ENCODE measurements at places on chromosomes 6 and 20. TPM values are rescaled to one million over a fixed set of nuclear protein-coding genes. Genes with fewer than 3 reads are reported as not detected.

TMEM239 gene
- polyA plus RNA-seq: not detected

C6orf15 gene
- polyA plus RNA-seq: 0.78 TPM

IL17F gene
- not detected for polyA plus RNA-seq

CASS4 gene
- 0.01 TPM for polyA plus RNA-seq

ZNF76 gene
- 9.2 TPM for polyA plus RNA-seq

CPNE5 gene
- not detected for polyA plus RNA-seq

TMC2 gene
- polyA plus RNA-seq: not detected

OPRL1 gene
- 0.14 TPM for polyA plus RNA-seq

HAO1 gene
- polyA plus RNA-seq: not detected

KCNQ5 gene
- 1.3 TPM for polyA plus RNA-seq

TINAG gene
- polyA plus RNA-seq: not detected

DCDC2 gene
- polyA plus RNA-seq: 0.23 TPM

CCM2L gene
- polyA plus RNA-seq: not detected

RGS17 gene
- polyA plus RNA-seq: 0.06 TPM

C6orf163 gene
- polyA plus RNA-seq: 0.54 TPM

- DNase-seq: no peak
These were observed 1.4 kb upstream of the FAM83C start for GRCh38 chr20:35293303-35294292.

DNA sequence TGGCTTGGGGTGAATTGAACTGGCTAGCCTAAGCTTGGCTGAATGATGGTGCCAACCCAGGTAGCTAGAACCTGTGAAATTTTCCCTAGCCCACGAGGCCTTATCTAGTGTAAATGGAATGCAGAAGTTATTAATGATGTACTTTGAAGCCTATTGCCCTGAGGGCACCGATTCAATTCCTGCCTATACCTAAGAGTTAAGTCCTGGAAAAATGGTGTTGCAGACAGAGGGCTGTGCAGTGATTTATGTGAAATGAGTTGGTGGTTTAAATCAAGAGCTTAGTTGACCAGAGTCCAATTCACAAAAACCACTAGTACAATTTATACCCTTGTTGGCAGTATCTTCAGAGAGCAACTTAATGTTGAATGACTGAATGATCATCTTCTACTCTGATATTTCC, 373.8 kb upstream of the JAG1 start:
- peak; percentile 98 for DNase-seq

- DNase-seq: no peak
These were observed 35.3 kb downstream of the CD24 start for GRCh38 chr6:106939208-106939607.

GRCh38 chr6:43742285-43742684, 27.7 kb upstream of the VEGFA start:
- DNase-seq: no peak

DNA sequence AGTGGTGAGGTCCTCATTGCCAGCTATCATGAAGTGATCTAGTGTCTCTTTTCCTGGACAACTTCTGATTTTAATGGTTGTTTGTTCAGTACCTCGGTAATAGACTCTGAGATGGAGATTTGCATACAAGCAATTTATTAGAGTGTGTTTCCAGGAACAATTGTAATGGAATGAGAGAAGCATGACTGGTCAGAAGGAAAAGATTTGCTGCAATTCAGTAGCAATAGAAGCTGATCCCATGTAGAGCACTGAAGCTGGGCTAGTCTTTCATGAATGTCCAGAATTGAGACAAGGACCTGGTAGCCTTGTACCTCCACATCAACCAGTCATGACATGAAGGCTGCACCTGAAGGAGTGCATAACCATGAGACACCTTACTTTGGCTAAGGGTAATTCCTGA, 526.5 kb downstream of the NKAIN2 start:
- no peak for DNase-seq

GRCh38 chr6:136528477-136528876, 21.7 kb downstream of the MAP7 start:
- DNase-seq: no peak

DNA sequence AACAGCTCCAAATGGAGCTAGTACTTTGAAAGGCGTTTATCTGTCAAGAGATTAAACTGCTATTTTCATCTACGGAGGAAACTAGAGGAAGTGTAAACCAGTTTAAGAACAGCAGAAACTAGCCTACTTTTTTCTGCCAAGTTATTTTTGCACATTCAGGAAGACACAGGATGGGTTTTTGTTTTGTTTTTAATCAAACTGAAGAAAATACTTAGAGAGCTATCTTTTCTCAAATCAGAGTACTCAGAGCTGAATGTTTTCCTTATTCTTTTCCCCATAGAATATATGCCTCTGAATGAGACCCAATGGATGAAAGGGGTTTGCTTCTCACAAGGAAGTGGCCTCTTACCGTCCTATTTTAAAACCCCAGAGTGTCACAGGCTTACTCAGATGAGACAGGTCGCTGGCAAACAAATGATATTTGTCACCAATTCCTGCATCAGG, 538.5 kb downstream of the CD83 start:
- DNase-seq: no peak

GRCh38 chr6:168284187-168284586, 35.4 kb downstream of the DACT2 start:
- peak; percentile 20 for DNase-seq

DNA sequence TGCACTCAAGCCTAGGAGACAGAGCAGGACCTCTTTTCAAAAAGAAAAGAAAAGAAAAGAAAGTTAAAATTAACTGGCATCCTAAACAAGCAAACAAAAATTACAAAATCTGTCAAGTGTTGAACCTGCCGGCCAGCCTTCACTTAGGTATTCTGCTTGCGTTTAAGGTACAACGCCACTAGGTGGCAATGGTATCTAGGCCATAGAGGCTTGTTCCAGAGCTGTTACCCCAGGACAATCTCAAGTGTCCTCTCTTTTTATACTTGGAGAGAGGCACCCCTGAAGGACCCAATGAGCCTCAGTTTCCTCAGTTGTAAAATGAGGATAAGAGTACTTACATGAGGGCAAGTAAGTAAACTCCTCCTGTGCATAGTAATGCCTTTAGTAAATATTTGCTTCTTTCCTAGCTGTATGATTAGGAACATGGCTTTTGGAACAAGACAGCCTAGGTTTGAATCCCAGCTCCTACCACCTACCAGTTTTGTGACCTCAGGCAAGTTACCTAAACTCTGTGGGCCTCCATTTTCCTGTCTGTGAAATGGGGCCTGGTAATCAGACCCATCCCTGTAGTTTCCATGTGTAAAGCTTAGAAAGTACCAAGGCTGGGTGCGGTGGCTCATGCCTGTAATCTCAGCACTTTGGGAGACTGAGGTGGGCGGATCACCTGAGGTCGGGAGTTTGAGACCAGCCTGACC, 5.8 kb upstream of the PACSIN1 start:
- peak; percentile 43 for DNase-seq

- no peak for DNase-seq
These were observed 114.3 kb downstream of the THBS2 start for GRCh38 chr6:169139179-169139971.

DNA sequence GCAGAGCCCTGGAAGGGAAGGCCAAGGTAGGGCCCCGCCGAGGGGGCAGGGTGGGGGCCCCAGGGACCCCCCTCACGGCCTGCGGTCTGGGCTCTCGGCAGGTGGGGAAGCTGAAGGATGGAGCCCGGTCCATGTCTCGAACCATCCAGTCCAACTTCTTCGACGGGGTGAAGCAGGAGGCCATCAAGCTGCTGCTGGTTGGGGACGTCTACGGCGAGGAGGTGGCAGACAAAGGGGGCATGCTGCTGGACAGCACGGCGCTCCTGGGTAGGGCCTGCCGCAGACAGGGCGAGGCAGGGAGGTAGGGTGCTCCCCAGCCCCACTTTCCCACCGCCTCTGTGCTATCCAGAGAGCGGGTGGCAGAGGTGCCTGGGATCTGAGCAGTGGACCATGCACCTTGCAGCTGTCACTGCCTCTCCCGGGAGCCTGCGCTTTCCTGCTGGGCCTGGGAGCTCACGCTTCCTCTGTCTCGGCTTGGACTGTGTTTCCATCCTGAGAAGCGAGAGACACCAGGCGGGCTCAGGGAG, 83.1 kb downstream of the SYNJ2 start:
- no peak for DNase-seq

DNA sequence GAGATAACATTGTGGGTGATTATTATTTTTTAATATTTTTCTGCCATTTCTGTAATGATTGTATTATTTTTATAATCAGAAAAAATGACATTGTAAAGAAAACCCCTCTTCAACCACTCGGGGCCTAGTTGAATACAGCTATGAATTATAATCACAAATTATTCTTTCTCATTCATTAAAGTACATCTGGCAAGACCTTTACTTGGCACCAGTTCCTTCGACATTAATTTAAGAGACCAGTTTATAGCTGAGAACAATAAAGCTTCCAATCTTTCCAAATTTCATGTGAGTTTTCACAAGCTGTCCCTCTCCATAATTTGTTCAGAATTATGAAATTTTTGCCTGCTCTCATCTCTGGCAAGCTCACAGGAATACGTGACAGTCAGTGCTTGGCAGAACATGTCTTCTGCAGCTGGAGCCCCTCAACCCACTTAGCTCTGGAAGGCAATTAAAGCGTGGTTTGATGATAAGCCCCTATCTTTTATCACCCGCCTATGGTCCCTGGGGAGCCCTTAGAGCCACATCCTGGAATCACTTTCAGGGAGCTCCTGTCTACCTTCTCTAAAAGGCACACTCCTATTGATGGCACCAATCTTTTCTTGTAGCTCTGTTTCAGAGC, 237.2 kb upstream of the PRND start:
- DNase-seq: no peak

GRCh38 chr6:48628316-48628715, 517.3 kb upstream of the PTCHD4 start:
- DNase-seq: no peak

DNA sequence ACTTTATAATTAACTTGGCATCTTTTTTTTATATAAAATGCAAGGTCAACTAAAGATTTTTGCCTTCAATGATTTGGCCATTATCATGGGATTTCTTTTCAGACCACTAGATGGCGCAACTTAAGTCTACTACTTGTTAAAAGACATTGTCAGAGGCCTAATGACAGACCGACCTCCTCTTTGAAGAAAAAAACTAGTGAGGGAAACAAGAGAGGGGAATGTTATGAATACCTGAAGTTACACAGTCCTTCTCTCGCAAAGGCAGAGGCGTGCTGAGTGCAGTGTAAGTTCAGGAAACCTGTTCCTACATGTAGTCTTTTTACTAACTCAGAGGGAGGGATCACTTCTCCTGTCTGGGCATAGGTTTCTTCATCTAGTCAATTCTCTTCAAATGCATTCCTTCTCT, 9.3 kb downstream of the TRAPPC3L start:
- peak; percentile 95 for DNase-seq

GRCh38 chr6:161949531-161949930, 675.7 kb upstream of the AGPAT4 start:
- DNase-seq: no peak

- no peak for DNase-seq
These were observed 1.5 kb downstream of the FOXC1 start for GRCh38 chr6:1611322-1611571.

GRCh38 chr20:3785240-3786125, 1.1 kb downstream of the CENPB start:
- DNase-seq: no peak

- peak; percentile 52 for DNase-seq
These were observed 54.4 kb downstream of the GNAS start for GRCh38 chr20:58906894-58907293.

GRCh38 chr6:91013511-91013910, 426.6 kb upstream of the MAP3K7 start:
- DNase-seq: no peak

DNA sequence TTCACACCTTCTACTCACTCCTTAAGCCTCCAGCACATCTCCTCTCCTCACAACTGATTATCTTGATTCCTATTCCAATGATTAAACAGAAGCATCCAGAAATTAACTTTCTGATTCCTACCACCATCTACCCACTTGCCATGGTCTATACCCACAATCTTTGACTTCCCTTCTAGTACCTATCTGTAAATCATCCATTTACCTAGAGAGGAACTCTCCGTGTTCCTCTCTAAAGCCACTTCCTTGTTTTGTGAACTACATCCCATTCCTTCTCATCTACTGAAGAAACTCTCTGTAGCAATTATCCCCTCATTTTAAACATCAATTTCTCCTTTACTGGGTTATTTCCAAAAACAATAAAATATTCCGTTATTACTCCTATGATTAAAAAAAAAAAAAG, 167.3 kb downstream of the ARHGAP18 start:
- DNase-seq: no peak
